ENCODE measurements at places on chromosomes 7 and 10.

DNA sequence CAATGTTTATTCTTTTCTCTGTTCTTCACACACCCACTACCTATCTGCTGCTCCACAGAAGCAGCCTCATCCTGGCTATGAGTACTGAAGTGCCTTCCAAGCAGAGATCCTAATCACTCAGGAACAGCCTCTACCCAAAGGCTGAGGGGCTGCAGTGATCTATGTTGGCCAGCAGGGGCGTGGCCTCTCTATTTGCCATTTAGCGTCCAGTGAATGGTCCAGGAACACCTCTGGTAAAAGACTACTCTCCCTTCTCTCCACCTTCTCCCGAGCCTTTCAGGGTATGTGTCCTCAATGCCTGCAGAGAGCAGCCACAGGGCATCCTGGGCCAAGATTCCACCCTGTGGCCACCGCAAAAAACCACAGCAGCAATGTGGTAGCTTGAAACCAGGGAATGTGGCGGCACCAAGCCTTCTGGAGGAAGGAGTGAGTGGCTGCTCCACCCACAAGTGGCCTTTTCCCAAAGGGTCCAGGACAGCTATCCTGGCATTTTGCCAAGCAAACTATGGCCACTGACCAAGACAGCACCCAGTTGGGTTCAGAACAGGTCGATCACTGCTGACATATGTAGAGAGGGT, 70.9 kb downstream of the SYPL1 start:
- no peak for DNase-seq

- DNase-seq = no peak
Measured at GRCh38 chr7:91033574-91033973, 230.7 kb upstream of the FZD1 start.

GRCh38 chr7:14000247-14000646, 10.8 kb upstream of the ETV1 start:
- no peak for DNase-seq

GRCh38 chr10:113704637-113705343, 25.1 kb downstream of the CASP7 start:
- DNase-seq = no peak

DNA sequence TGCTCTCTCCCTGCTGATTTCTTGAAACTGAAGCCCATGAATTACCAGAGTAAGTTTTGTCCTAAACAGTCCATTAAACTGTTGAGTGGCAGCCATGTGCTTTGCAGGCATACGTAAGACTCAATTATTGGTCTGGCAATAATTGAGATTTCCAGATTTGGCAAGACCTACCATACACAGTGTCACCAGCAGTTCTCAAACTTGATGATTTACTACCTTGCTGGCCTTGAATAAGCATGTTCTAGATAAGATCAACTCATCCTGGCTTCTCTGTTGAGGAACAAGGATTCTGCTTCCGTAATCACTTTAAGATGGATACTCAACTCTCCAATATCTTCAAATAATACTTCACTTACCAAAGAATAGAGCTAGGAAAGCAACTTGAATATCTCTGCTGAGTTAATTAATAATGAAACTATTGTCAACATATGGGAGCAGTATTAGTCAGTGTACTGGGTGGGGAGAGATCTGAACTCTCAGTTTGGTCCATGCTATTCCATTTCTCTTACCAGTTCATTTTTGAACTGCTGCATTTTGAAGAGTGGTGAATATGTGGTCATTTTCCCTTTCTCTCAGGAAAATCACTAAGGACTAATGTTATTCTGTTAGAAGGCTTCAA, 181.4 kb downstream of the IPMK start:
- DNase-seq = no peak

DNA sequence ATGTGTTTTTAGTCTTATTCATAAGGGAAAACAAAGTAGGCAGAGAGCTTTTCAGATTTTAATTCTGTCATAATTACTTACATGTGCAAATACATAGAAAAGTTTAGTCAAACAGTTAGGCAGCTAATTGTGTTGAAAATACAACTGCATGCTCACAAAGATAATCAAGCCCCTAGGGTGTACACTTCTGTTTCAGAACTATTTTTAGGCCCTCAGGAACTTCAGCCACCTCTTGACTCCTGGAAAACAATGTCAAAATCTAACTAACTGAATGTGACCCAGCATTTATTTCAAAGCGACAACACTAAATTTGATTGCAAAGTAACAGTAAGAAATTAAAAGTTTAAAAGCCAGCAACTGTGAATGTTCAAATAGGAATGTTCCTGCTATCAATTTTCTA, 599.0 kb upstream of the LRRTM3 start:
- no peak for DNase-seq

GRCh38 chr10:127291329-127291728, 94.9 kb upstream of the INSYN2A start:
- no peak for DNase-seq

GRCh38 chr7:43799605-43800004, 41.1 kb downstream of the BLVRA start:
- no peak for DNase-seq

GRCh38 chr10:21944727-21945386, 58.7 kb downstream of the DNAJC1 start:
- no peak for DNase-seq

DNA sequence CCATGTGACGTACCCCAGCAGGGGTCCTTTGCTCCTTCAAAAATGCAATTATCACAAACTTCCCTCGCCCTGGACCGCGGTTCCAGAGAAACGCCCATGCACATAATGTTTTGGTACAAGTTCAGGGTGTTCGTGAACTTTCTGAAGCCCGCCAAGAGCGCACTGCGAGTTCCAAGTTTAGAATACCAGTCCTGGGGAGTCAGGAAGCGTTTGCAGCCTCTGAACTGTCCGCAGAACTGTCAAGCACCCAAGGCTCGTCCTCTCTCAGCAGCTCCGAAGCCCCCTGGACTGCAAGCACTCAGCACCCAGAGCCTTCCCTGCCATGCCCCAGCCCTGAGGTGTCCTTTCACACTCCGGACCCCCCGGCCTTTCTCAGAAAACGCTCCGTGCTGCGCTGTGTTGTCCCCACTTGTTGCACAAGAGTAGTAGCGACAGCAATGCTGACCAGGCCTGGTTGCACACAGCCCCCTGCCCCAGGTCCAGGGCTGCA, 30.3 kb downstream of the CALML3 start:
- no peak for DNase-seq

DNA sequence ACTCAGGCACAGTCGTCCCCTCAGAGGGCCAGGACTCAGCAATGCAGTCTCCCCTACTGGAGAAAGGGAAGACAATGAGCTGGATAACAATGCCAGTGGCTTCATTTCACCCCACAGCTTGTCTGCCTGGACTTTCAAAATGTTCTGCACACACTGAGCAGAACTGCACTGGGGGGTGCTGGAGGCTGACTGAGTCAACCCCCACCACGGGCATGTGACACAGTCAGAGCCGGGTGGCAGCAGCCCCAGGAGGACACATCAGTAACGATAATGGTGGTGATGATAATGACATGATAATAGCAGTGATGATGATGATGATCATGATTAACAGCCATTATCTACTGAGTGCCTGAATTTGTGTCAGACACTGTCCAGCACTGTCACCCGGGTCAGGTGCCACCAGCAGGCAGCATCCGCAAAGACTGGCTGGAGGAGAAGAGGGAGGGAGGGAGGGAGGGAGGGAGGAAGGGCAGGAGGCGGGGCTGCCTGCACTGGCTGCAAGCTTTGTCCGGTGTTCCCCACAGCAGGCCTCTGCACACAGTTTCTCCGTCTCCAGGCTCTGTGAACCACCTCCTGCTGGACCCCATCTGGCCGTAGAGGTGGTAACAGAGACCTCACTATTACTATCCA, 67.4 kb downstream of the PLXNA4 start:
- no peak for DNase-seq

- DNase-seq = no peak
Measured at GRCh38 chr10:288316-289200, 153.3 kb downstream of the ZMYND11 start.

- no peak for DNase-seq
Measured at GRCh38 chr7:27962273-27962672, 218.3 kb downstream of the JAZF1 start.

GRCh38 chr7:1898628-1899185, 228.6 kb downstream of the ELFN1 start:
- no peak for DNase-seq

DNA sequence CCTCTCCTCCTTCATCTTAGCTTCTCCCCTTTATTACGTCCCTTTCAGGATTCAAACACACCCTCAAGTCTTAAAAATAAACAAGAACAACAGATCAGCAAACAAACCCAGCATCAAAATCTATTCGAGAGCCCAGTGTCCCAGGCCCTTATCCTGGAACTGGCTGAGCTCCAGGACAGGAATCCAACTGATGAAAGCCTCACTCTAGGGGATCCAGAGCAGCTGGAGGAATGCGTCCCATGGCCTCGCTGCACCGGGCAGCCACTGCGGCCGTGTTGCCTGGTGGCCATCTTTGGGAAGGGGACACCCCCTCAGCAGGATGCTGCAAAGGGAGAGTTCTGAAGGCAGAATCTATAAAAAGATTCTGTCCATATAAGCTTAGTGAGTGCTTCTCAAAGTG, 156.5 kb upstream of the BMPER start:
- DNase-seq = no peak

GRCh38 chr7:21071561-21072501, 285.1 kb upstream of the SP8 start:
- DNase-seq = no peak

DNA sequence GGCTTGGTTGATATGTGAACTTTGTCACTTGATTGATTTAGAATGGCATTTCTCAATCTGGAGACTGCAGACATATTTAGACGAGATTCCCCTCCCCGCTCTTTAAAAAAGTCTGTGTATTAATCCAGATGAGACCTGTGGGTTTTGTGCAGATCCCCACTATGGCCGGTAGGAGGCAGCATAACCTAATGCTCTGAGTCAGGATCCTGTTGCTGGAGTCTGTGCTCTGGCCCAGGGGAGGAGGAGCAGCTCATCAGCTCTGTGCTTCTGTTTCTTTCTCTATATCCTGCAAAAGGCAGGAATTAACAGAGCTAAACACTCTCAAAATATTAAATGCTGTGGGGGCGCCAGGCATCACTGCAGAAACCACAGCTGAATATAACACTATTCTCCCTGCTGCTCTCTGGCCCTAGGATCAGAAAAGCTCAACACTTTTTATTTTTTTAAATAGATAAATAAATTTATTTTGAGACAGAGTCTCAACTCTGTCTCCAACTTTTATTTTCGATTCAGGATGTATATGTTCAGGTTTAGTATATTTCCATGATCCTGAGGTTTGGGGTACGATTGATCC, 23.9 kb upstream of the SEPHS1 start:
- DNase-seq = peak; percentile 64

DNA sequence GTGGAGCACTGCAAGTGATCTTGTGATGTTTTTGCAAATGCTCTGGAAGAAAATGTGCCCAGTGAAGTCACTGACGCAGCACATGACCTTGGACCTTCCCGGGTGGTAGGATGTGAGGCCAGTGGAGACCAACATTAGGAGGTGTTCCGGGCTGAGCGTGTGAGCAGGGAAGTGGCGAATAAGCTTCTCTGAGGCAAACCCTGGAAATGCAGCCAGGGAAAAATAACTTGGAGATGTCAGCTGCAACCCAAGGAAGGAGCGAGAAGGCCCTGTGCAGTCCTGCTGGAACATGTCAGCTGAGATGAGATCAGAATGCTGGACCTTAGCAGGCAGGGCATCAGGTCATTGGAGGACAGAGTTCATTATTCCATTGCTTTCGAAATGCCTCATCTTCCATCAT, 18.6 kb upstream of the SDK1 start:
- no peak for DNase-seq

- DNase-seq = no peak
Measured at GRCh38 chr10:28242555-28243204, 60.2 kb downstream of the MPP7 start.

DNA sequence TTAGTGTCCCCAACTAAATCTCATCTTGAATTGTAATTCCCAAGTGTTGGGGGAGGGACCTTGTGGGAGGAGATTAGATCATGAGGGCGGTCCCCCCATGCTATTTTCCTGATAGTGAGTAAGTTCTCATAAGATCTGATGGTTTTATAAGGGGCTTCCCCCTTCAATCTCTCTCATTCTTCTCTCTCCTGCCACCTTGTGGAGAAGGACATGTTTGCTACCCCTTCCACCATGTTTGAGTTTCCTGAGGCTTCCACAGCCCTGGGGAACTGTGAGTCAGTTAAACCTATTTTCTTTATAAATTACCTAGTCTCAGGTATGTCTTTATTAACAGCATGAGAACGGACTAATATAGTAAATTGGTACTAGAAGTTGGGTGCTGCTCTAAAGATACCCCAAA, 365.6 kb downstream of the ANKRD7 start:
- no peak for DNase-seq

- DNase-seq = no peak
Measured at GRCh38 chr7:127581716-127582115, 3.7 kb downstream of the GCC1 start.

DNA sequence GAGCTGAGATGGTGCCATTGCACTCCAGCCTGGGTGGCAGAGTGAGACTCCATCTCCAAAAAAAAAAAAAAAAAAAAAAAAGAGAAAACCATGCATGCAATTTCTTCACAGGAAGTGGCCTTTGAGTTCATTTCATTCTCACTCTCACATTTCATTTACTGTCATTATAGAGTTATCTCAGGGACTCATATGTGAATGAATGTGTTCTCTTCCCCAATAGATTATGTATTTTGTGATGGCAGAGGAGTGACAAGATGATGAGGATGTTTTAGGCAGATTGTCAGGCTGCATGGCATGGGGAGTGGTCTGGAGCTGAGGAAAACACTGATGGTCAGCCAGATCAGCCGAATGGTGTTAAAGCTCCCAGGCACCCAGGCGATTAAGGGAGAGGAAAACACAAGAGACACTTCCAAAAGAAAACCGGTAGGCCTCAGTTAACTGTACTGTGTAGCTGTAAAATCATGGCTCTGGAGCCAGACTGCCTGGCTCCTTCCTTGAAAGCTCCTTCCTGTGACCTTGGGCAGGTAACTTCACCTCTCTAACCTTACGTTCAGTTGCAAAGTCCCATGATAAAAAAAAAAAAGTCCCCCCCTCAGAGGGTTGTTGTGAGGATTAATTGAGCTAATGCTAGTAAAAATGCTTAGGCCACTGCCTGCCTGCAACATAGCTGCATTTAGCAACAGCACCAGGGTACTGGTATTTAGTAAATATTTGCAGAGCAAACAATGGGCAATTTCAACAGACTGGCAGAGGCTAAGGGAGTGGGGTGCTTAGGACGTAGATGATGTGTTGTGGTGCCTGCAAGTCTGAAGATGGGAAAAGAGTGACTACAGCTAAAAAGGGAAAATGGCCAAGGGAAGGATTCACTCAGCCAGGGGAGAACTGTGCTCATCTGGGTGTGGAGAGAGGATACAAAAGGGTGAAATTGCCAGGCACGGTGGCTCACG, 6.9 kb downstream of the FRAT2 start:
- no peak for DNase-seq

- DNase-seq = no peak
Measured at GRCh38 chr7:684416-684815, 42.1 kb upstream of the DNAAF5 start.
